Neural progenitor cell (in vitro differentiated cells): ENCODE measurements at places on chromosomes 11 and 22.

- H3K4me1 ChIP-seq, result peaks cover 32% of the 10 kb centered on the region
- H3K4me3 ChIP-seq, result no peak overlapping the region
- H3K27ac ChIP-seq, result no peak overlapping the region
- DNase-seq, result no peak
- H3K27me3 ChIP-seq, result peaks cover 15% of the 10 kb centered on the region
- H3K36me3 ChIP-seq, result no peaks in the 10 kb centered on the region
These were observed 4.2 kb downstream of the TH start for GRCh38 chr11:2167141-2168045.

DNA sequence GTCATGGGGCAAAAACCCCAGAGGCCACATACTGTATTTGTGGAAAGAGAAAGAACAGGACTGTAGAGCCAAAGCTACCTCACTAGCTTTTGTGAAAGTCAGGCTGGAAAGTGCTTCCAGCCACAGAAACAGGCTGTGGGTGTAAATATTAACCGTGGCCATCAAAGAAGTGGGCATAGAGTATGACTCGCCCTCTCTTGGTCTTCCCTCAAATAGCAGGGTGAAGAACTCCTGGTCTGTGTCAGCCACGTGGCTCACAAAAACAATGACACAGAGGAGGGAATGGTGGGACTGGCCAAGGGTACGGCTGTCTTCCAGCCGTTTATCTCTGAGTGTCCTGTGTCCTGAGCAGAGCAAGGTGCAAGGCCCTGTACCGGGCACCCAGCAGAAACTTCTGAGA, 37.6 kb upstream of the UBASH3B start:
- DNase-seq, result no peak
- no peaks in the 10 kb centered on the region for H3K27me3 ChIP-seq
- H3K4me3 ChIP-seq, result no peak overlapping the region
- no peak overlapping the region for H3K27ac ChIP-seq
- no peaks in the 10 kb centered on the region for H3K36me3 ChIP-seq
- H3K4me1 ChIP-seq, result no peaks in the 10 kb centered on the region

GRCh38 chr11:45267652-45268299, 18.4 kb downstream of the SYT13 start:
- H3K4me3 ChIP-seq, result no peak overlapping the region
- peaks cover 6% of the 10 kb centered on the region for H3K27me3 ChIP-seq
- peak; percentile 63 for DNase-seq
- H3K4me1 ChIP-seq, result peaks cover 11% of the 10 kb centered on the region

GRCh38 chr11:61491736-61492395, 16.7 kb upstream of the LRRC10B start:
- H3K4me3 ChIP-seq, result no peak overlapping the region
- H3K36me3 ChIP-seq, result no peaks in the 10 kb centered on the region
- DNase-seq, result no peak
- no peak overlapping the region for H3K27ac ChIP-seq
- no peaks in the 10 kb centered on the region for H3K27me3 ChIP-seq
- peaks cover 22% of the 10 kb centered on the region for H3K4me1 ChIP-seq

DNA sequence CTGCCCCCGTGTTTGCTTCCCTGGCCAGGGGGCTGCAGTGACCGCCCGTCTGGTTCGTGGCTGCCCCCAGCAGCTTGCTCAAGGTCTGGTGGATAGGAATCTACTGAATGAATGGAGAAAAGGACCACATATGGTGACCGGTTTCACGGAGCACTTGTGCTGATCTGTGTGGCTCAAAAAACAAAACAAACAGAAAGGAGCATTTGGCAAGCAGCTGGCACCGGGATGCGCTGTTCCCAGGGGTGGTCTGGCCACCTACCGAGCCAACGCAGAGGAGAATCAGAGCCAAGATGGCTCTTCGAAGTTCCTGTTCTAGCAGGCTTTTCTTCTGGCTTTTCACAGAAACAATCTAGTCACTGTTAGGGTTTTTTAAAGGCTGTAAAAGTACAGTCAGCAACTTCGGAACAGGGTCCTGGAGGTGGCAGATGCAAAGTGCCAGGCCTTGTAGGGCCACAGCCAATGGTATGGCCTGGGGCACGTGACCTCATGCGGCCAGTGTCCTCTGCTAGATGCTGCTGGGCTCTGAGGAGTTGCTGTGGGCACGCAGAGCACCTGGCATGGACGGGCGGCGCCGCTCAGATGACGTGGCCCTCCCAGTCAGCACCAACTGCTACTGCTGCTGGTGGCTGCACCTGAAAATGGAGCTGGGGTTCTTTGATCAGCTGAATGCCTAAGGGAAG, 27.3 kb upstream of the PACSIN2 start:
- peaks cover 5% of the 10 kb centered on the region for H3K4me1 ChIP-seq
- H3K27me3 ChIP-seq, result no peaks in the 10 kb centered on the region
- DNase-seq, result peak; percentile 17
- no peaks in the 10 kb centered on the region for H3K36me3 ChIP-seq
- H3K4me3 ChIP-seq, result no peak overlapping the region
- no peak overlapping the region for H3K27ac ChIP-seq

DNA sequence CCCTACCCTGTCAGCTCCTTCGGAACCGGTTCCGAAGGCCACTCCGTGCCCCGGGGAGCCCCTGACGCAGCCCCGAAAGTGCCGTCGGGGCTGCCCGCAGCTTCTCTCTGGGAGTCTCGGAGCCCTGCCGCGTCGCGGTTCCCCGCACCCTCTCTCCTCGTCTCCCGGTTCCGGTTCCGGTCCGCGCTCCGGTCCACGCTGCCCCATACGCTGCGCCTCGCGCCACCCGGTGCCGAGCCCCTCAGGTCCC, 618 bp downstream of the MTA2 start:
- peak overlapping the region; percentile 86 for H3K27ac ChIP-seq
- H3K27me3 ChIP-seq, result peaks cover 22% of the 10 kb centered on the region
- peak overlapping the region; percentile 87 for H3K4me3 ChIP-seq
- DNase-seq, result no peak

DNA sequence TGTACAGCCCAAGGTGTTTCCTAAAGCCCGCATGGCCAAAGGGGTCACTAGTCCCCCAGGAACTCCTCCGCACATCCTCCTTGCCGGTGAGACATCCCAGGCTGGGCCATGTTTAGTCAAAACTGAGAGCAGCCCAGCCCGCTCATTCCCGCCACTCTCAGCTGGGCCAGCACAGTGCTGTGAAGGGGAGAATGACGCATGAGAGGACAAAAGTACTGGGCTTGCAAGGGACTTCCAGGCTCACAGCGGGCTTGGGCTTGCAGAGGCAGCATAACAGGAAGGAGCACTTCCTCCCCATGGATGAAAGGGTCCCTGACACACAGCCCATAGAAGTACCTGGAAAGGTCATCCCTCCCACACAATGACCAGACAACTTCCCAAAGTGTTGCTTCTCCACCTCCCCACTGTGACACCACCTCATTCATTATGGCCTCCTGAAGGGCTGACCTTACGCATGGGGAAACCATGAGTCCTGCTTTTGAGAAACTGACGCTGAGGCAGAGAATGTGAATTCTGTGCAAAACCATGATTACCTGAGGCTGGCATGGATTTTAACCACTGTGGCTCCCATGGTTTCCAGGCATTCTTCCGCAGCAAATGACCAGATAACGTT, 19.1 kb downstream of the ETS1 start:
- no peak overlapping the region for H3K4me3 ChIP-seq
- H3K36me3 ChIP-seq, result no peaks in the 10 kb centered on the region
- H3K27ac ChIP-seq, result no peak overlapping the region
- DNase-seq, result no peak
- H3K4me1 ChIP-seq, result peaks cover 11% of the 10 kb centered on the region

DNA sequence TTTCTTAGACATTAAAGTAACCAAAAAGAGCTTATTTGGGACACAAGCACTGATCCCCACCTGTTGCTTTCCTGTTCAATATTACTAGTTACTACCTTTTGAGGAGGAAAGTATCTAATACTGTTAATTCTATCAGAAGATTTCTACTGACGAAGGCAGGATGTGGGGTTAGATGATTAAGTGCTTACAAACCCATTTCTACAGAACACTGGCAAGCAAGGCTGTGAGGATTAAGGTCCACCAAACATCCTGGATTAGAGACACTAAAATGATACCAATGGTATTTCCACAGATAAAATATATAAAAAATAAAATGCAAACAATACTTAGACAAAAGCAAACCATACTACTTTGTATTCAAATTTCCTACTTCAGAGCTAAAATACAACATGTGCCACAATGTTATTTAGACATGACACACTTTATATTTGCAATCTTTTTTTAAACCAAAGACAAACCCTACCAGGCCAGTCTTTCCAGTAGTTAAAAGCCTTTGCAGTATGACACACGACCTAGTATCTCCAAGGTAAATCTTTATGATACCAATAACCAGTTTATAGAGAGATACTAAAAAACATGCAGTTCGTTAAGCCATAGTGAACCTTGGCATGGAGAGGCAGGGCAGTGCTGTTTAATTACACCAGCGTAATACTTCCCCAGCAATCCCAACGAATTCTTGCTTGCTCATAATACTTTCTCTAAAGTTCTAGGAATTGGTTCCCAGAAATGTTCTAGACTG, 71.2 kb upstream of the TP53AIP1 start:
- no peaks in the 10 kb centered on the region for H3K36me3 ChIP-seq
- no peaks in the 10 kb centered on the region for H3K4me1 ChIP-seq
- DNase-seq, result no peak
